NCI-H2171 (cell line): ENCODE measurements at places on chromosomes 7 and 10.
A peak's percentile ranks its signal among the peaks of the same experiment; 100 is the strongest.

GRCh38 chr7:106827626-106828025, 37.5 kb upstream of the PIK3CG start:
- DNase-seq: no peak

- DNase-seq: no peak
Observed at GRCh38 chr7:38669965-38670520, 38.9 kb upstream of the AMPH start.

DNA sequence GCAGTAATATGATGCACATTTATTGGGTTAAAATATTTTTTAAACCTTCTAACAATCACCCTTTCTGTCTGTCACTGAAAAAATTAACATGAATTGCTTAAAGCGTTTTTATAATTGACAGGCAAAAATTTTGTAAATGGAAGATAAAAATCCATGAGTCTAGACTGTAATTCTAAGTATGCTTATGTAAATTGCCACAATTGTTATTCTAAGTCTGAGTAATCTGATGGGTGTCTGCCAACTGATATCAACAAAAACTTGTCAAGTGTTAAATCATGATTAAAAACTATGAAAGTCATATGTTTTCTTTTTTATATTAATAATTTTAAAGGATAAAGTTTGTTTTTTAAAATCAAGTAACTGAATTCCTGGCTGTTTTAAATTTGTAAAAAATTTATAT, 208.2 kb downstream of the CDK14 start:
- DNase-seq: no peak

DNA sequence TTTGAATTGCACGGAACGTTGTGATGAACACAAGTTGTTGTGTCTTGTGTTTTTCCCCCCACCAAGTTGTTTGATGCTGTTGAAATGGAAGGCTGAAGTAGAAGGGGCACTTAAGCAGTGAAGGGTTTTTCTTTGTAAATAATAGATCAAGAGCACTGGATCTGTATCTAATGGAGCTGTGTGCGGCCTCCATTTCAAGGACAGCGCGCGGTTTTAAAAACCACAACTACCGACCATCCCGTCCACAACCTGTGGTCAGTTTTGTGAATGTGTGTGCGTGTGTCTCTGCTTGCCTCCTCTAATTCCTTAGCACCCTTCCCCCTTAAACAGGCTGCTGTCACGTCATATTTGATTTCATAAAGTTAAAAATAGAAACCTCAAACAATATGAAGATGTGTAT, 165.5 kb downstream of the TCF7L2 start:
- DNase-seq: no peak

- peak; percentile 76 for DNase-seq
Observed at GRCh38 chr10:35934642-35934995, 292.5 kb upstream of the FZD8 start.

- DNase-seq: no peak
Observed at GRCh38 chr7:2540641-2541051, 14.7 kb downstream of the BRAT1 start.

GRCh38 chr10:81872206-81872862, 2.7 kb upstream of the NRG3 start:
- DNase-seq: no peak

DNA sequence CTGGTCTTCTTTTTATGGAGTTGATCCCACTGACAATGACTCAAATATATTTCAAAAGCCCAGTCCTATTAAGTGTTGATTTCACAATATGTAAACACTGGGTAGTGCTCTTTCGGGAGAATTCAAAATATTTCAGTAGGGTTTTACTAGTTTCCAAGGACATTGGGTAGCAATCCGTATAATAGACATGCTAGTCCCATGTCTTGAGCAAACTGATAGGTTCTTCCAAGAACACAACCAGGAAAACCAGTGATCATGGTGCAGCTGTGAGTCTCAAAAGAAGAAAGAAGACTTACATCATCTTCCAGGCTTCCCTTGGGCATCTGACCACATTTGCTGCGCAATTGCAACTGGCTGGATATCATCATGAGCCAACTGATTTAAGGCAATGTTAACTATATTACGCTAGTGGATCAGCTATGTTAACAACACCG, 59.3 kb upstream of the APBB1IP start:
- DNase-seq: no peak

- no peak for DNase-seq
Observed at GRCh38 chr7:22882106-22882505, 59.5 kb upstream of the TOMM7 start.
